ENCODE measurements at places on chromosomes 5 and 9.

- DNase-seq: no peak
Observed at GRCh38 chr5:90514520-90514919, 14.9 kb downstream of the LYSMD3 start.

DNA sequence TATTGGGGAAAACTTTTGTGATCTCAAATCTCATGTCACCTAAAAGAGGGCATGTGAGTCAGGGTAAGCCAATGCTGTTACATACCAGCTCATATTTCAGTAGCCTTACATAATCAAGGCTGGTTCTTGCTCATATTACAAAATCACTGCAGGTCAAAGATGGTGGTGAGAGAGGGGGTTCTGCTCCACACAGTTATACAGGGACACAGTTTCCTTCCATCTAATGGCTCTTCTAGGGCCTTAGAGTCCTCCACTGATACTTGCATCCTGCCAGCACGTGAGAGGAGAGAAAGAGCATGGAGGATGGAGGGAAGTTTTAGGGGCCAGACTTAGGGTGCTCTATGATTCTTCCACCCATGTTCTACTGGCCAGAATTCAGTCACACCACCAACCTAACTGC lies 130.0 kb downstream of the LIFR start:
- DNase-seq: no peak

DNA sequence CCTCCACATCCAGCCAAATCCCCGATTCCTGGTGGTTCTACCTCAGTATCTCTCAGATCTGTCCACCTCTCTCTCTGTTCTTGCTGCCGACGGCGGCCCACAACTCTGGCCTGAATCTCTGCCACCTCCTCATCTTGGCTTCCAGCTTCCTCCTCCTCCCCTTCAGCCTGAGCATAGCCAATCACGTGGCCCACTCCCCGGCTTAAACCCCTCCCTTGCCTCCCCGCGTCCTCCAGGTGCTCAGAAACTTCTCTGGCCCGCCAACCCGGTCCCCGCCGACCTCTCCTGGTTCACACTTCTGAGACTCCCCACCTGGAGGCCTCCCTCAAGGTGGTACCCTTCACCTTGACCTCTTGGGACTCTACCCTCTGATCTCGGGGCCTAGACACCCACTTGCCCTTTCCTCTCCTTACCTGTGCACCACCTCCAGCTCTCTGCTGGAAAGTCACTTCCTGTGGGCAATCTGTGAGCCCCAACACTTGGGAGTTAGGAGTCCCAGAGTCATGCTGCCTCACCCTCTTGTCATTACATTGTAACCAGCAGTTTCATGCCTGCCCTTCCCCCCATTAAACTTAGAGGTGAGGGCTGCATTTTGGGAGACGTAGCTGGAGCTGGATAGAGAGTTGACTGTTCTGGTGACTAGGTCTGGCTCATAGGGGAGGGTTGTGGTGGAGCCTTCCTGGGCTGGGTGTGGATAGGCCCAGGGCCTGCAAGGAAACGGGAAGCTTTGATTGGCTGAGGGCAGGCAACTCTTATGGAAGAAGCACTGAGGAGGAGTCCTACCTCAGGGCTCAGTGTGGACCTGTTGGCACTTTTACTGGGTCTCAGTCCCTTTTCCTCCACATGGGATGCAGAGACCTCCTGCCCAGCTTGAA lies 4.5 kb upstream of the SET start:
- no peak for DNase-seq

- DNase-seq: no peak
Observed at GRCh38 chr5:35856765-35857351, at the start of gene IL7R. Gene IL7R, plus strand, starts transcription at chr5:35856891. Its CDS starts 87 bp downstream, at chr5:35856978.

DNA sequence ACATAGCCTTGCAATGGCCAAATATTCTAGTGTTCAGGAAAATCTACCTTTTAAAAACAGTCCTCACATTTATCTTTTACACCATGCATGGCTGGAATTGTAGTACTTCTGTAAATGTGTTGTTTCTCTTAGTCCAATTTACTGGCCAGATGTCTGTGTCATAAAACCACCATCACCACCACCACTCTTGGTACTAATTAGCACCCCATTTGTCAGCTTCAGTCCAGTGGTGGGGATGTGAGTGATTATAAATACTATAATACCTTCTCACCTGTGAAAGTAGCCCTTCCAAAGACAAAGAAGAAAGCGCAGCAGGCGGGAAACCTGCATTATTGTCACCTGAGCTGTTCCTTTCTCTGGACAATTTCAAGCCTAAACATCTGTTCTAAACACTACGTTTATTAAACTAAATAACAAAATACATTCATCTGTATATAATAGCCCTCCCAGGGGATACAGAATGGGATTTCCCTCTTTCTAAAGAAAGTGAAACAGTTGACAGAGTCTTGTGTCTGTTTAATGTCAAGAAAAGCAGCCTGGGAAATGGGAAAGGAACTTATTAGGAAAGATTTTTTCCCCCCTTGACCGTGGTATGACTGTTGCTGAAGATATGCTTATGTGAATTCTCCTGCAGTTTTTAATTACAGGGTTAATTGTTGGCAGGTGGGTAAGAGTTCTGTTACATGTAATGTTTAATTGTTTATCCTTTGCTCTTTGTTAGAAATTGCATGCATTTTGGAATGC lies 144.5 kb upstream of the NUDT12 start:
- peak; percentile 20 for DNase-seq

DNA sequence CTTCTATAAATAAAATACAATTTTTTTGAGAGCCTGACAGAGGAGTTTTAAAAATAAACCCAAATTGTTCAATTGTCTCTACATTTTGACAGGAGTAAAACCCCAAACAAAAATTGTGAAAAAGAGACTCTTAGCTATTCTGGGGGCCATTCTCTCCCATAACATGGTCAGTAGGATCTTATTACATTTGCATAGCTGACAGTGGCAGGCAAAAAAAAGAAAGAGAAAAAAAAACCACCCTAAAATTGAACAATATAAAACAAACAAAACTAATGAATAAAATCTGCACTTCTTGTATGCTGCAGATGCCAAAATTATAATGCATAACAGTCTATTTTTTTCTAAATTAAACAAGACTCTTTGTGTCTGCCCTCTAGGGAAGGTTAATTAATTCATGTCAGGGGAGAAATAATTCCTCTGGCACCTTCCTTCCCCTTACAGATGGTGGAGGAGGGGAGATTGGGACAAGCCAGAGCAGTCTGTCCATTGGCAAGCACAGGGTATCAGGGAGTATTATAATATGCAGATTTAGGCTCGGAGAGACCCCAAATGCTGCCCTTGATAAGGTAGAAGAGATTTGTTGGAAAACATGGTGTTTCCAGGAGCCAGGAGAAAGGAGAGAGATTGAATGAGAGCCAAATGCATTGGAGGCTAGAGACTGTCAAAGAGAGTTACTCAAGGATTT lies 79.7 kb upstream of the CDH6 start:
- DNase-seq: no peak

GRCh38 chr9:7542693-7543092 lies 256.9 kb downstream of the DMAC1 start:
- no peak for DNase-seq

- DNase-seq: no peak
Observed at GRCh38 chr5:135891791-135892190, 3.9 kb downstream of the IL9 start.

- DNase-seq: no peak
Observed at GRCh38 chr9:114172981-114173833, 17.9 kb downstream of the COL27A1 start.

- DNase-seq: no peak
Observed at GRCh38 chr5:105101577-105101976, 1539.0 kb upstream of the NUDT12 start.

DNA sequence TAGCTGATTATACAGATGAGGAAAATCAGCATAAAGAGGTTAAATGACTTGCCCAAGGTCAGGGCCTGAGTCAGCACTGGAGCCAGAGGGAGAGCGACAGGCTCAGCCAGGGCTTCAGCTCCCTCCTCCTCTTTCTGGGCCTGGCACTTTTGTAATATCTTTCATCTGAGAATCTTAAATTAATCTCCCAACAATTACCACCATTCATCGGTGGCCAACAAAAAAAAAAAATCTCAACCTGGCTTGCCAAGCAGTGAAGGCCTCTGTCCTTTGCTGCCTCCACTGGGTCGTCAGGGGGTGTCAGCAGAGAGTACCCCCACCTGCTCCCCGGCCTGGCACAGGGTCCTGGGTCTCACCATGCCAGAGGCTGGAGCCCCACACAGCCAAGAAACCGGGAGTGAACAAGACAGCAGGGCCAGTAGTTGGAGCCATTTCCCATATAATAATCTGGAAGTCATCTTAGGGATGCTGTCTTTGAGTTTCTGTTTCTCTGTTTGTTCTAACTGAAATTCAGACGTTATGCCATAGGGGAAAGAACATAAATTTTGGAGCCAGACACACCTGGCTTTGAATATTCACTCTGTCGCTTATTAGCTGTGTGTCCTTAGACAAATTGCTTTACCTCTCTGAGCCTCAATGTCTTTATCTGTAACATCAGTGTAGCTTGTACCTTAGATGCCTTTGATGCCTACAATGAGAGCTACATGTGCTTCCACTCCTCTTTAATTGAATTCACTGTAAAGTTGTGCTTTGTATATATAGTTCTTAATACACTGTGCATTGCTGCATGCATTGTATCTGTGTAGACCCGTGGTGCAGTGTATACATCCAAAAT lies 299.9 kb upstream of the MSX2 start:
- DNase-seq: no peak

GRCh38 chr5:107217721-107218130 lies 453.0 kb downstream of the EFNA5 start:
- no peak for DNase-seq

All from NCI-H2081 treated with DMSO at 0.1 percent for 48 hours (cell line).